ENCODE measurements at places on chromosomes 13 and 19.

- no peak for DNase-seq
- peak overlapping the region; percentile 67 for H3K4me3 ChIP-seq
- no peak overlapping the region for H3K27ac ChIP-seq
- H3K36me3 ChIP-seq: peaks cover 22% of the 10 kb centered on the region
Observed at GRCh38 chr19:19064098-19064722, 416 bp downstream of the SLC25A42 start.

- no peaks in the 10 kb centered on the region for H3K4me1 ChIP-seq
- no peak for DNase-seq
- H3K27me3 ChIP-seq: no peaks in the 10 kb centered on the region
- H3K27ac ChIP-seq: no peak overlapping the region
Observed at GRCh38 chr19:27774827-27775226, 1438.1 kb downstream of the UQCRFS1 start.

DNA sequence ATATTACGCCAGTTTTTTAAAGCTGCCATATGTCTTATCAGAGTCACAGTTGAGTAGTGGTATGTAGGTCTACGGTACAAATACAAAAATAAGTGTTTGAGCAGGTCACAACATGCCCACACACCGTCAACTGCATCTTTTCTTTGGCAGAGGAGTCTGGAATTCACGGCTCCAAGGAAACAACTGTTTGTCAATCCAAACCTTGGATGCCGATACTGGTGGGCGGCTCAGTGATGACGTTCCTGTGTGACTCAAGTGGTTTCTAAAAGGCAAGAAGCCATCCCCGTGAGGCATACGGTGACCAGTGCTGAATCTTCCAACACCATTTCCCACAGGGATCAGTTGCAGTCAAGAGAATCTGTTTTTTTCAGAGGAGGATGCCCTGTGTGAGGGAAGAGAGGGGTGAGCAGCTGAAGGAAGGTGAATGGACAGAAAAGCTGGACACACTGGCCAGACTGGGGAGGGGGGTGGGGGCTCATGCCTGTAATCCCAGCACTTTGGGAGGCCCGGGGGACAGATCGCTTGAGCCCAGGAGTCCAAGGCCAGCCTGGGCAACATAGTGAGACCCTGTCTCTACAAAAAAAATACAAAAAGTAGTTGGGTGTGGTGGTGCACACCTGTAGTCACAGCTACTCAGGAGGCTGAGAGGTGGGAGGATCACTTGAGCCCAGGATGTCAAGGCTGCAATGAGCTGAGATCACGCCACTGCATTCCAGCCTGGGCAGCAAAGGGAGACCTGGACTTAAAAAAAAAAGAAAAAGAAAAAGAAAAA lies 22.8 kb upstream of the CEBPG start:
- H3K36me3 ChIP-seq: no peaks in the 10 kb centered on the region
- no peak overlapping the region for H3K27ac ChIP-seq
- no peak overlapping the region for H3K4me3 ChIP-seq
- no peak for DNase-seq
- peaks cover 2% of the 10 kb centered on the region for H3K27me3 ChIP-seq
- H3K4me1 ChIP-seq: no peaks in the 10 kb centered on the region

GRCh38 chr13:52906122-52906903 lies 57.9 kb upstream of the PCDH8 start:
- no peak for DNase-seq
- H3K4me1 ChIP-seq: peaks cover 21% of the 10 kb centered on the region
- no peaks in the 10 kb centered on the region for H3K36me3 ChIP-seq
- no peak overlapping the region for H3K27ac ChIP-seq
- H3K4me3 ChIP-seq: no peak overlapping the region
- peaks cover 3% of the 10 kb centered on the region for H3K27me3 ChIP-seq

DNA sequence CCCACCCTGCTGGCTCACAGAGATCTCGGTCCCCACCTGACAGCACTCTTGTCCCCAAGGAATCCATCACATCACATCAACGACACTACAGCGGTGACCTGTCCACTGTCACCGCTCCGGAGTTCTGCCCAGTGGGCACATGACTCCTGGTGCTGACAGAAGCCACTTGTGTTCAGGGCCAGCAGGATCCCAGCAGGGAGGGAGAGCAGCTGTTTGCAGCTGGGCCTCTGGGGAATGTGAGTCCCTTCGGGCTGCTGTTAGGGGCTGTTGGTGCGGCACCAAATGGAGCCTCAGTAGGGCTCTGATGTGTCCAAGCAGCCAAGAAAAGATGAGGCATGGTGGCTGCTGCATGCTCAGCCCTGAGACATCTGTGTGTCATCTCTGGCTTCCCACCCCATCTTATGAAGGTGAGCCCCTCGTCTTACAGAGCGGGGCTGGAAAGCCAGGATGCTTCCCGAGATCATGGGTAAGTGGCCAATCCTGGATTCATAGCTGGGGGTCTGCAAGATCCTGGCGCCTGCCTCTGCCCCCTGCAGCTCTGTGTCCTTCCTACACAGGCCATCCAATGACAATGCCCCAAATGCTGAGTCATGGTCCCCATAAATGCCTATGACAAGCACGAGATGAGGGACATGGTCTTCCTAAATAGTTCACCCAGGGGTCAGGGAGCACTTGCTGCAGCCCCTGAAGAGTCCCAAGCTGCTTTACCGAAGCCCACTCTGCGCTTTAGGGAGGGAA lies 56.0 kb downstream of the F2RL3 start:
- H3K27ac ChIP-seq: no peak overlapping the region
- no peak overlapping the region for H3K4me3 ChIP-seq
- no peaks in the 10 kb centered on the region for H3K36me3 ChIP-seq
- no peaks in the 10 kb centered on the region for H3K27me3 ChIP-seq

- DNase-seq: peak; percentile 56
- peak overlapping the region; percentile 79 for H3K4me3 ChIP-seq
- H3K36me3 ChIP-seq: peaks cover 7% of the 10 kb centered on the region
- peaks cover 58% of the 10 kb centered on the region for H3K4me1 ChIP-seq
Observed at GRCh38 chr13:52850396-52851136, 2.1 kb upstream of the PCDH8 start.

DNA sequence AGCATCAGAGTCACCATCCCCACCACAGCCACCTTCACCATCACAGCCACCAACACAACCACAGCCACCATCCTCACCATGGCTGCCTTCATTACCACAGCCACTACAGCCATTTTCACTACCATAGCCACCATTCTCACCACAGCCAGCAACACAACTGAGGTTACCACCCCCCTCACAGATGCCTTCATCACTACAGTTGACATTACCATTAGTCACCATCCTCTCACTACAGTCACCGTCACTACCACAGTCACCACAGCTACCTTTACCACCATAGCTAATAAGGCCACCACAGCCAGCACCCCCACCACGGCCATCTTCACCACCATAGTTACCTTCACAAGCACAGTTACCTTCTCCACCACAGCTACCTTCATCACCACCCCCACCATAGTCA lies 269.6 kb downstream of the DNAJC15 start:
- no peak for DNase-seq
- no peaks in the 10 kb centered on the region for H3K4me1 ChIP-seq
- H3K36me3 ChIP-seq: peaks cover 5% of the 10 kb centered on the region
- H3K27me3 ChIP-seq: no peaks in the 10 kb centered on the region
- no peak overlapping the region for H3K4me3 ChIP-seq

DNA sequence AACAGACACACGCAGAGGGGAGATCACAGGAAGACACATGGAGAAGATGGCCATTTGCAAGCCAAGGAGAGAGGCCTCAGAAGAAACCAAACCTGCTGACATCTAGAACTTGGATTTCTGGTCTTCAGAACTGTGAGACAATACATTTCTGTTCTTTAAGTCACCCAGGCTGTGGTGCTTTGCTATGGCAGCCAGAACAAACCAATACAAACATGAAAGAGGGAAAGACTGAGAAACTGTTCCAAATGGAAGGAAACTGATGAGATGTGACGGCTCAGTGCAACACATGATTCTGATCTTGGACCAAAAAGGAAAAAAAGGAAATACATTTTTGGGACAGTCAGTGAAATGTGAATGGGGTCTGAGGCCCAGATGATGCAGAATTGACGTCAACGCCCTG lies 30.2 kb upstream of the SACS start:
- no peak for DNase-seq
- no peak overlapping the region for H3K4me3 ChIP-seq
- H3K4me1 ChIP-seq: peaks cover 11% of the 10 kb centered on the region
- no peaks in the 10 kb centered on the region for H3K27me3 ChIP-seq

- no peaks in the 10 kb centered on the region for H3K27me3 ChIP-seq
- DNase-seq: no peak
- no peak overlapping the region for H3K27ac ChIP-seq
- H3K4me1 ChIP-seq: no peaks in the 10 kb centered on the region
- peaks cover 87% of the 10 kb centered on the region for H3K36me3 ChIP-seq
Observed at GRCh38 chr19:1997353-1998233, 17.9 kb downstream of the BTBD2 start.

DNA sequence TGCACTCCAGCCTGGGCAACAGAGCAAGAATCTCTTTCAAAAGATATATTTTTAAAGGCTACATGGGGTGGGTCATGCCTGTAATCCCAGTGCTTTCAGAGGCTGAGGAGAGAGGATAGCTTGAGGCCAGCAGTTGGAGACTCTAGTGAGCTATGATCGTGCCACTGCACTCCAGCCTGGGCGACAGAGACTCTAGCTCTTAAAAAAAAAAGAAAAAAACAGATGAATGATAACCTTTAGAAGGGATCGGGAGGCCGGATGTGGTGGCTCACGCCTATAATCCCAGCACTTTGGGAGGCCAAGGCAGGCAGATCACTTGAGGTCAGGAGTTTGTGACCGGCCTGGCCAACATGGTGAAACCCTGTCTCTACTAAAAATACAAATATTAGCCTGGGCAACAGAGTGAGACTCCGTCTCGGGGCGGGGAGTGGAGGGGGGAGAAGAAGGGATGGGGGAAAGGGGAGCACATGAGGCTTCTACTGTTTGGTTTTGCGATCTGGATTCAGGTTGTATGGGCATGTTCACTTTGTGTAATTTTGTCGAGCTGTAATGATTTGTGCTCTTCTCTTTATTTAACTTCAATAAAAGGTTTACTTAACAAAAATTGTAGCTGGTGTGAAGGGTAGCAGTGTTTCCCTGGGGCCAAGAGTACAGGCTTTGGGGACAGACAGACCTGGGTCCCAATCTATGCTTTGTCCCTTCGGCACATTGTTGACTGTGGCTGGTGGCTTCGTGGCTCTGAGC lies 1.1 kb upstream of the PSMC4 start:
- peak overlapping the region; percentile 72 for H3K4me3 ChIP-seq
- H3K4me1 ChIP-seq: peaks cover 14% of the 10 kb centered on the region
- peaks cover 25% of the 10 kb centered on the region for H3K36me3 ChIP-seq
- no peak for DNase-seq
- peak overlapping the region; percentile 88 for H3K27ac ChIP-seq

DNA sequence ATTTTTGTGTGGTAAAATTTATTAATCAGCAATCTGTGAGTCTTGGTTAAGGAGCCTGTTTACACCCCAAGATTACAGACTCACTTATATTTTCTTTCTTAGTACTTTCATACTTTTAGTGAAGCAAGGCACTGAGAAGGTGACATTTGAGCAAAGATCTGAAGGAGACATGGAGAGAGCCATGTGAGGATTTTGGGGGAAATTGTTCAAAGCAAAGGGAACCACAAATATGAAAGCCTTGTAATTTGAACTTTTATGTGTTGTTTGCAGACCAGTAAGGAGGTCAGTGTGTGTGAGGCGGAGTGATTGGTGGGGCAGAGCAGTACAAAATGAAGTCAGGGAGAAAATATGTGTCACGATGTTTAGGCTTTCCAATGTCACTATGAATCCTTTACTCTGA lies 140.7 kb upstream of the KLF12 start:
- no peaks in the 10 kb centered on the region for H3K27me3 ChIP-seq
- no peaks in the 10 kb centered on the region for H3K4me1 ChIP-seq
- no peaks in the 10 kb centered on the region for H3K36me3 ChIP-seq
- no peak for DNase-seq
- no peak overlapping the region for H3K27ac ChIP-seq

DNA sequence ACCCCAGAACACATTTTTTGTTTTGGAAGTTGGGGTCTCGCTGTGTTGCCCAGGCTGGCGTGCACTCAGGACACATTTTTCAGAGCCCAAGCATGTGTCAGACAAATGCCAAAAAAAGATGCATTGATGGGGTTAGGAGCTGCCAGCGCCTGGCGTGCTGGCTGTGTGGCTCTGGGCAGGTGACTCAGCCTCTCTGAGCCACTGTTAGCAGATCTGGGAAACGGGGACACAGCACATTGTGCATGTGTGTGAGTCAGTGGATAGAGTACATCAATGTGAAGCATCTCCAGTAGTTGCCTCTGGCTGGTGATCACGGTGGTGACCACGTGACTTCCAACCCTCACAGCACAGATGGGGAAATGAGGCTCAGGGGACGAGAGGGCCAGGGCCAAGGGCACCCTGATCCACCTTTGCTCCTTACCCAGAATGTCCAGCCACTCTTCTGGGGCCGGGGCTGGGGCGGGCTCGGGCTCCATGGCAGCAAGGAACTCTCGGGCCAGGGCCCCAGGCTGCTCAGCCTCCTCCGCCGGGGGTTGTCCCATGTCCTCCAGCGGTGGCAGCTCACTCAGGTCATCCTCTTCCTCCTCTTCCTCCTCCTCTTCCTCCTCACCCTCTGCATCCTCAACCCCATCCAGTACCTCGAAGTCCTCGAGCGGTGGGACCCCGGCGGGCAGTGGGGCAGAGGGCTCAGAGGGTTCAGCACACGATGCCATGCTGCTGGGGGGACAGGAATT lies 1.9 kb downstream of the FKBP8 start:
- H3K36me3 ChIP-seq: peaks cover 49% of the 10 kb centered on the region
- H3K4me3 ChIP-seq: no peak overlapping the region
- H3K27ac ChIP-seq: no peak overlapping the region
- peaks cover 22% of the 10 kb centered on the region for H3K4me1 ChIP-seq
- DNase-seq: no peak

DNA sequence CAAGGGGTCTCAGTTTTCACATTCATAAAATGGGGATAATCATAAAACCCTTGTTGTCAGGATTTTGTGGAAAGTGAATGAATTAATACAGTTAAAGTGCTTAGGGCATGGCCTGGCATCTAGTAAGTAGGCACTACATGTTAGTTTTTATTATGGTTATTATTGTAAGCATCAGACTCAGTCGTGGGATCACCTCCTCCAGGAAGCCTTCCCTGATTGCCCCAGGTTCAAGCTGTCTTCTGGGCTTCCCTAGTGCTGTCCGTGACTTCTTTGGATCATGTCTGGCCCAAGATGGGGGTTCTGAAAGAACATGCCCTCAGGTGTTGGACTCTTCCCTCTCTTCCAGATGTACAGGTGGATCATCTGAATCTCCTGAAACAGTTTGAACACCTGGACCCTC lies 10.7 kb downstream of the NUCB1 start:
- no peak overlapping the region for H3K27ac ChIP-seq
- no peak overlapping the region for H3K4me3 ChIP-seq
- H3K27me3 ChIP-seq: no peaks in the 10 kb centered on the region
- H3K4me1 ChIP-seq: no peaks in the 10 kb centered on the region

GRCh38 chr19:35592226-35592625 lies 6.3 kb downstream of the PMIS2 start:
- no peak overlapping the region for H3K4me3 ChIP-seq
- no peaks in the 10 kb centered on the region for H3K4me1 ChIP-seq
- H3K36me3 ChIP-seq: no peaks in the 10 kb centered on the region
- H3K27ac ChIP-seq: no peak overlapping the region

DNA sequence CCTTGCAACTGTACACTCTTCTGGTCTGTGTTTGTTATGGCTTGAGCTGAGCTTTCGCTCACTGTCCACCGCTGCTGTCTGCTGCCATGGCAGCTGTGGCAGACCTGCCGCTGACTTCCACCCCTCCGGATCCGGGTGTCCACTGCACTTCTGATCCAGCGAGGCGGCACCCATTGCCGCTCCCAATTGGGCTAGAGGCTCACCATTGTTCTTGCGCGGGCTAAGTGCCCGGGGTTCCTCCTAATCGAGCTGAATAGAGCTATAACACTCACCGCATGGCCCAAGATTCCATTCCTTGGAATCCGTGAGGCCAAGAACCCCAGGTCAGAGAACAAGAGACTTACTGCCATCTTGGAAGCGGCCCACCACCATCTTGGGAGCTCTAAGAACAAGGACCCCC lies 2.2 kb upstream of the PSMC4 start:
- H3K4me1 ChIP-seq: peaks cover 14% of the 10 kb centered on the region
- peaks cover 15% of the 10 kb centered on the region for H3K36me3 ChIP-seq
- H3K27ac ChIP-seq: no peak overlapping the region
- DNase-seq: no peak
- H3K27me3 ChIP-seq: no peaks in the 10 kb centered on the region
